ENCODE measurements at places on chromosomes 7 and 10. TPM values are rescaled to one million over a fixed set of nuclear protein-coding genes. Genes with fewer than 3 reads are reported as not detected.

DNA sequence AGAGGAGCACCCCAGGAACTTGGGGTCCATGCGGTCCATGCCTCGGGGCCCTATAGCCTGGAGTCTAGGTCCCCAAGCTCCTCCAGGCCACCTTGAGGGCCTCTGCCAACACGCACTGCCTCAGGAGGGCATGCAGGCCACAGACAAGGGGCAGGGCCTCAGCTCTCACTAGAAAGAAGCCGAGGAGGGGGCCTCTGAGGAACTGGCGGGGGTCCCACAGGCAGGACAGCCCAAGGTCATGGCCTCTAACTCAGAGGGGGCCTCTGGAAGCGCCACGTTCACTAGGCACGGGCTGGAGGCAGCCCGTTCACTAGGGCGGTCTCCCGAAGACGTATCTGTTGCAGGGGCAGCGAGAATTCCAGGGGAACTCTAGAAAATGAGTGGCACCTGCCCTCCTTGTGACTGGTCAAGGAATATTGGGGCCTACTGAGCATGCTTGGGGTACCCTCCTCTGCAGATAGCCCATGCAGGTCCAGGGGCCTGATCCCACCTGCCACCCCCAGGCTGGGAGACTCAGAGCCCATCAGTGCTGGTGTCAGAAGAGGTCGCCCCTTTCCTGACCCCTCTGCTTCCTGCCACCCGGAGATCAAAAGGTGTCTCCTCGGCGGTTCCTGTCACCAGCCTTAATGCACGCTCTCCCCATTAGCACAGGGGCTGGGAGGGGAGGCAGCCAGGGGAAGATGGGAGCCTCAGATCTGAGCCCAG is 86.7 kb upstream of the RET start:
- no peak for DNase-seq

- DNase-seq, result no peak
These were observed 71.4 kb downstream of the ELMO1 start for GRCh38 chr7:37377231-37377630.

DNA sequence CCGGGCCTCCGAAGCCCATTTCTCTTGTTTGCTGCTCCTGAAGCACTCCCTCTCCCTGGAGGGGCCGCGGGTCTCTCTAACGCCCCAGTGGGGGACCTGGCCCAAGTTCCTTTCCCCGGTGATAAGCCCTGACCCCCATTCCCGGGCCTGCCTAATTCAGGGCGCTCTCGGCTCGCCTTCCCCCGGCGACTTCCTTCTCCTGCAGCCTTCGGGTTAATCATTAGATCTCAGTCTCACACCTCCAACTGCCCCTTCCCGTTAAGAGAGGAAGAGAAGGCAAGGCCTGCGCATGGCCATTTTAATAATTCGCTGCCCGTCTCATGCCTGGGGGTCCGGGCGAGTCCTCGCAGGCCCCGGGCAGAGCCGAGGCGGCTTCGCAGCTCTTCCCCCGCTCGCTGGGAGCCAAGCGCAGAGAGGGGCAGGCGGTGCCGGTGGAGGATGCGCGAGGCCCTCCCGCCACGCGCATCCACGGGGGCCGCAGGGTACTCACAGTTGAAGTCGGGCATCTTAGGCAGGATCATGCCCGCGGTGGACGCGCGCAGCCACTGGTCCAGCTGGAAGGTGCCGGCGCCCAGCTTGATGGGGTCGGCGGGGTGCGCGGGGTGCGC is 1.2 kb downstream of the MNX1 start:
- DNase-seq, result no peak

- DNase-seq, result no peak
These were observed 438.7 kb upstream of the NRP1 start for GRCh38 chr10:33773253-33773573.

- no peak for DNase-seq
These were observed 2.2 kb downstream of the FZD8 start for GRCh38 chr10:35639728-35640401.

C1QL3 gene
- not detected for total RNA-seq
